Hepatocyte (in vitro differentiated cells): ENCODE measurements at places on chromosomes 16 and 17. TPM values are rescaled to one million over a fixed set of nuclear protein-coding genes. Genes with fewer than 3 reads are reported as not detected.
A peak's percentile ranks its signal among the peaks of the same experiment; 100 is the strongest.

The NOMO2 gene
- total RNA-seq, result 92.8 and 94.4 TPM in 2 replicates

DNA sequence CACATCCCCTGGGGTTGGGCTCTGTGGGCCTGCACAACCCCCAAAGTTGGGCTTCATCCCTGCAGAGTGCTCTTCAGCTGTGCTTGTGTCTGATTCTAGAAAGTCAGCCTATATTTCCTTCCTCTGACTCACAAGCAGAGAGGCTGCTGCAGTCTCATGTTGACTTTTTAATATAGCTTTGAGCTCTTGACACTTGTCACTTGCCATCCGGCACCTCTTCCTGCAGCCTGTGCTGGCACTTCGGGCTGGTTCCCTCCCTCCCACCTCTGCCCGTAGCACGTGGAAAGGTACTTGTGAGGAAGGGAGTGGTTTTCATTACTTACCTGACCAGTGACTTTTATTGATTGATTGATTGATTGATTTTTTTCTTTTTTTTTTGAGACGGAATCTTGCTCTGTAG, 19.0 kb upstream of the JPT2 start:
- H3K27ac ChIP-seq, result no peak overlapping the region
- no peaks in the 10 kb centered on the region for H3K36me3 ChIP-seq
- no peak overlapping the region for H3K4me3 ChIP-seq
- DNase-seq, result no peak
- no peaks in the 10 kb centered on the region for H3K4me1 ChIP-seq

The VMO1 gene
- total RNA-seq, result 0.33 TPM in 1 of 2 replicates, not detected in the other

The GJD3 gene
- 0.47 TPM in 1 of 2 replicates, not detected in the other for total RNA-seq

- DNase-seq, result no peak
- no peaks in the 10 kb centered on the region for H3K27me3 ChIP-seq
- no peak overlapping the region for H3K27ac ChIP-seq
These were observed 88.2 kb downstream of the IRF8 start for GRCh38 chr16:85986931-85987749.

DNA sequence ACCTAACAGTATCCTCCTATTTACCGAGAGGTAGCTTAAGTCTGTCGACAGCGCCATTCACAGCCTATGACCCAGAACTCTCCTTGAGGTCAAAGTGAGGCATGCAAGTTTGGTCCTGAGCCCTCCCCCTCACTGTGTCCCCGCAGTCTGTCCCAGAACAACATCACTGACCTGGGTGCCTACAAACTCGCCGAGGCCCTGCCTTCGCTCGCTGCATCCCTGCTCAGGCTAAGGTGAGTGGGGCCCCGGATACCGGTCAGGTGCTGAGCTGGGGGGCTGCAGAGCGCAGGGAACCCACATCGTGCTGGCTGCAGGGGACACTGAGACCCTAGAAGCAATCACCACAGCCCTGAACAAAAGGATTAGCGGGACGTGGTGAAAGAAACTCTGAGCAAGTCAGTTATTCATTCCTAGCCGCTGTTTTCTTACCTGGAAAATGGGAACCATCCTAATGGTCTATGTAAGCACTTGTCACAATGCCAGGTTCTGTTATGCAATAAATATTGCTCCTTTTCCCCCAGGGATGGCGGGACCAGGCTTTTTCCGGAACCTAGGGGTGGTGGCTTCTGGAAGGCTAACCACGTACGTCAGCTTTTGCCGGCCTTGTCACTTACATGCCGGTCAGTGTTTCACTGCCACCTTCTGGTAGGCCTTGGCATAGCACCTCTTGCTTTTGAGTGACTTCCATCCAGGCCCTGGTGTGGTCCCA, 23.8 kb downstream of the DEXI start:
- H3K27me3 ChIP-seq, result no peaks in the 10 kb centered on the region
- no peaks in the 10 kb centered on the region for H3K36me3 ChIP-seq
- no peaks in the 10 kb centered on the region for H3K4me1 ChIP-seq

- H3K27me3 ChIP-seq, result peaks cover 98% of the 10 kb centered on the region
- H3K36me3 ChIP-seq, result no peaks in the 10 kb centered on the region
- no peak overlapping the region for H3K4me3 ChIP-seq
- no peak for DNase-seq
- H3K27ac ChIP-seq, result no peak overlapping the region
These were observed 2.3 kb upstream of the LHX1 start for GRCh38 chr17:36934692-36935630.

DNA sequence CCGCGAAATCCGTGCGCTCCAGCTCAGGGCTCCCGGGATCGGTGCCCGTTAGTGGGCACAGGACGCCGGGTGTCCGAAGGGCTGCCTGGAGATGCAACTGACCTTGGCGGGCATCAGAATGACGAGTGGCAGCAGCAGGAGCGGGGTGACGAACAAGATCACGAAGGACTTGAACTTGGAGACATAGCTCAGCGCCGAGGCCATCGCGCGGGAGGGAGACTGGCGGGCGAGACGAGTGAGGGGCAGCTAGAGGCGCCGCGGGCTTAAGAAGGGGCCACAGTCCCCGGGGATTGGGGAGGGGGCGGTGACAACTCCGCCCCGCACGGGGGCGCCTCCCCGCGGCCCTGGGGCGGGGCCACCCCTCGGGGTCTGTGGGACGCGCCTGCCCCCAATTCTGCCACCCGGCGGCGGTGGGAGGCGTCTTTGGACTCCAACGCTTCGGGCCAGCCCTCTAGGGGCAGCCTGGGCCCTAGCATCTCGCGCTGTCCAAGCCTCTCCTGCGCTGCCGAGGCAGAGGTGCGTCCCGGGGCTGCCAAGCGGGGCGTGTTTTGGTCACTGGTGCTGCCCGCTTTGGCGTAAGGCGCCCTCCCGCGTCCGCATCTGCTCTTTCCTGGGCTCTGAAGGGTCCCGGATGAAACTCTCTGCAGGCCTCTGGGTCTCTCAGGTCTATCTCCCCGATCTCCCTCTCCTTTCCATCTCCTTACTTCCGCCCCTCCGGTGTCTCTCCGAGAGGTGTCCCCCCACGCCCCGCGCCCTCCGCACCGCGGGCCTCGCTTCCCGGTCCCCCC, at the start of gene SLC13A5:
Gene SLC13A5, minus strand, starts transcription at position 240 of the 788 bp plus-strand sequence. Its CDS starts 36 bp downstream, at position 204.
- no peaks in the 10 kb centered on the region for H3K36me3 ChIP-seq
- DNase-seq, result peak; percentile 84
- H3K4me1 ChIP-seq, result peaks cover 7% of the 10 kb centered on the region
- H3K27ac ChIP-seq, result no peak within 1 kb of the TSS
- H3K4me3 ChIP-seq, result peak within 1 kb of the TSS; percentile 17

GRCh38 chr16:29806641-29807425, 504 bp downstream of the MAZ start:
- H3K4me3 ChIP-seq, result peak overlapping the region; percentile 84
- DNase-seq, result peak; percentile 71
- H3K36me3 ChIP-seq, result no peaks in the 10 kb centered on the region
- no peaks in the 10 kb centered on the region for H3K27me3 ChIP-seq
